ENCODE measurements at places on chromosomes 16 and 17. TPM values are rescaled to one million over a fixed set of nuclear protein-coding genes. Genes with fewer than 3 reads are reported as not detected.

- H3K27ac ChIP-seq = peak within 1 kb of the TSS; percentile 84
- peak within 1 kb of the TSS; percentile 71 for H3K4me3 ChIP-seq
- no peaks in the 10 kb centered on the region for H3K27me3 ChIP-seq
- peaks cover 61% of the 10 kb centered on the region for H3K4me1 ChIP-seq
These were observed at the start of gene TMEM100 for GRCh38 chr17:55722742-55723487. Gene TMEM100, minus strand, starts transcription at chr17:55722864. Its CDS starts 1,794 bp downstream, at chr17:55721070.

- peaks cover 10% of the 10 kb centered on the region for H3K36me3 ChIP-seq
- no peak overlapping the region for H3K27ac ChIP-seq
- H3K4me3 ChIP-seq = no peak overlapping the region
These were observed 2.5 kb upstream of the SPATA32 start for GRCh38 chr17:45264430-45264829.

DNA sequence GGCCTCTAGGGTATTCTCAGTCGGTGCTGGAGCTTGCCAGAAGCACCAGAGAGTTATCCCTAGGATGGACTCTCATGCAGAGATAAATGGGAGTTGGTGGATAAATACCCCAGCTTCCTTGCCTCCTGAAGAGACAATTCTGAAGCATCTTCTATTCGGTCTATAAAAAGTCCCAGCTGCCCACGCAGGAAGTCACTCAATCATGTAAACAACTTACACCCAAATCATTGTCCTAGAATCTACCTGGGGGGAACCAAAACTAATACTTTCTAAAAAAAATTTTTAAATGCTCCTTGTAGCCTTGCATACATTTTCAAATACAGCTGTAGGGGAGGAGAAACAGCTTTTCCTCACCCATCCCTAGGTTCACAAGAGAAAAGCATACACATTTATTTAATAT, 66.6 kb upstream of the ELAC2 start:
- H3K27me3 ChIP-seq = peaks cover 40% of the 10 kb centered on the region
- H3K36me3 ChIP-seq = no peaks in the 10 kb centered on the region
- peaks cover 14% of the 10 kb centered on the region for H3K4me1 ChIP-seq
- H3K4me3 ChIP-seq = no peak overlapping the region
- no peak overlapping the region for H3K27ac ChIP-seq

The CES3 gene
- 5.1 TPM for total RNA-seq

Measured in mesothelial cell of epicardium (in vitro differentiated cells).